Thyroid gland (tissue), 4 donors: ENCODE measurements at places on chromosomes 12 and 14. TPM values are rescaled to one million over a fixed set of nuclear protein-coding genes. Genes with fewer than 3 reads are reported as not detected.

Gene RNASE9
- total RNA-seq: not detected

Gene TAS2R46
- 4.4 TPM for total RNA-seq

Gene PTGES3
- 101 TPM for total RNA-seq

Gene BIN2
- 1.3 TPM for total RNA-seq

Gene P2RX2
- not detected for total RNA-seq

Gene GLT8D2
- 33.9 TPM for total RNA-seq

Gene ERG28
- 15.7 TPM for total RNA-seq

DNA sequence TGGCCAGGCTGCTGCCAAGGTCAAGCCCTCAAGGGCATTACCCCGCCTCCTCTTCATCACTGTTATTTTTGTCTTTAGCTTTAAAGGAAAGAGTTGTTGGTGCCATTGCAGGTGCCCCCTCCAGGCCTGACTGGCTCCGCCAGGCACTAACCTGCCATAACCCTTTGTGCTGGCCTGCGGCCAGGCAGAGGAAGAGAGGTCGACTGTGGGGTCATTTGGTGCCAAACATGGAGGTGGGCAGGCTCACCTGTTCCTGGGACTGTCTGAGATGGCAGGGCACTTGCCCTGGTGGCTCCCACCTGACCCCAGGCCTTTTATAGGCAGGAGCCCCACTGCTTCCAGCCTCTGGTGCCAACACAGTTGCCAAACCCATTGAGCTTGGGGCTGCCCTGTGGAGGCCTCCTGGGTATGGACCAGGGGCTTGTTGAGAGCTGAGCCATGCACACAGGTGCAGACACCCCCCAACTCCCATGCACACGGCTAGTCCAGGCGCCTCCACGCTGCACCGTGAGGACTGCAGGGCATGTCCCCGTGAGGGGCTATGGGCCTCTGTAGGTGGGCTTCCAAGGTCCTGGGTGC lies 29.4 kb upstream of the PLD4 start:
- DNase-seq: peak; percentile 64

- no peak for DNase-seq
These were observed 763.4 kb downstream of the LRFN5 start for GRCh38 chr14:42370056-42370455.

DNA sequence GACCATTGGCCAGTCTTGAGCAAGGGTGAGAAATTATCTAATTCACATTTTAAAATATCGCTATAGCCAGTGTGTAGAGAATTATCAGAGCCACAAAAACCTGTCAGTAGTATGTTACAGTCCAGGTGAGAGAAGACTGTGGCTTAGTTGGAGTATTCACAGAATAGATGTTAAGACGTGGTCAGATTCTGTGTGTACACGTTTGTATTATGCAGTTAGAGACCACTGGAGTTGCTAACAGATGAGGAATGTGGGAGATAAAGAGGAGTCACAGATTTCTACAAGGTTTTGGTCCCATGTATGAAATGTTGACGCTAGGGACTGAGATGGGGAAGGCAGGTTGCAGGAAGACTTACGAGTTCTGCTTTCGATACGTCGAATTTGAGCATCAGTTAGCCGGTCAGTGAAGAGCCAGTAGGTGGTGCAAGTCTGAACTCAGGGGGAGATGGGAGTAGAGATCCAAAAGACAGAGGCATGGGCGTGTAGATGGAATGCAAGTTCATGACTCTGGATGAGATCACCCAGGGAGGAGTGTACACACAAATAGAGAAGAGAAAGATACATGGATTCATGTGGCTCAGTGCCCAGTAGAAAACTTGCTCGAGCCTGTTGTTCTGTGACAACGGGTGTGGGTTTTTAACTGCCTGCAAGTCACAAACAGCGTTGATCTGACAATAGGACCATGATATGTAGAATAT lies 114.8 kb upstream of the FLRT2 start:
- DNase-seq: peak; percentile 11

DNA sequence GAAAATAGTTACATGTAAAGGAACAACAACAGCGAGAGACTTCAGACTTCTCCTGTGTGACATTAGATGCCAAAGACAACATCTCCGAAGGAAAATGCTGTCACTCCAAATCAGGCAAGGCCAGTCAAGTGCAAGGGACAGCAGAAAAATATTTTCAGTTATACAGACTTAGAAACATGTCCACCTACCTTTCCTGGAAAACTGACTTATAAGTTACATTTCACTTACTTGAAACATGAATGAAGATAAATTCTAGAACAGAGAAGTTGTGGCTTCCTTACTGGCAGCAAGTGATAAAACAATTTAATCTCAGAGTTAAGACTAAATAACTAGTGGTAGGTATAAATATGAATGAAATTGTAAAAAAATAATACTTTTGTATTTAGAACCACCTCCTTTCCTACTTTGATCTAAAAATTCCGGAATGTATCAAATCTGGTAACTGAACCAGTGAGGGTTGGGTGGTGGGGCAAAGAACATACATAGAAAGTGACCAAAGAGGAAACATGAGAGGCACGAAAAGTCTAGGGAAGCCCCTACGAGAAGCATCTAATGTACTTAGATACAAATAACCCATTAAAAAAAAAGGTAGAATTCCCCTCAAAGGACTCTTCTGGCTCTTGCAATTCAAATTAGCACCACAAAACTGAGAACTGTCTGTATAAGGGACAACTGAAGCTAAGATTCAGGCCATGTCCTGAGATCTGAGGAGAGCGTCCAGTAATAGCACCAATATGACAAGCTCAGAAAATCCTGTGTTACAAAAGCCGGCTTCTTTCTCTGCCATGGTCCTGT lies 21.2 kb downstream of the MTHFD1 start:
- DNase-seq: no peak

GRCh38 chr12:12812618-12813119 lies 477 bp upstream of the DDX47 start:
- peak; percentile 14 for DNase-seq

- DNase-seq: peak; percentile 91
These were observed 10.0 kb downstream of the AHNAK2 start for GRCh38 chr14:104968153-104968527.

DNA sequence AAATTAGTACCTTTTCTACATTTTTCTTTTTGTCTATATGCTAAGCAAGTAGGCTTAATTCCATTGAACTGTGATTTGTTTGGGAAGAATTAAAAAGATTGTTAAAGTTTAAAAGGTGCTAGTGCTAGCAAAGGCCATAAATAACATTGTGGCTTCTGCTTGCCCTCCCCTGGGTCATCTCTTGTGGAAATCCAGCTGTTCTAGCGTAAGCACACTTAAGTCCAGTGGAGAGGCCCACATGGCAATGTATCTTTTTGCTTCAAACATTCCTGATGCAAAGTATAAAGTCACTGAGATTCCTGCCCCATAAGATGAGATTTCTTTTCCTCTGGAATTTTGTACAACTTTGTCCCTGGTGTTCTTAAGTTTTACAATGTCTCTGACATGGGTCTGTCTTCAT lies 14.4 kb upstream of the ERGIC2 start:
- no peak for DNase-seq

- no peak for DNase-seq
These were observed 163.9 kb downstream of the RBM19 start for GRCh38 chr12:113802000-113802749.

DNA sequence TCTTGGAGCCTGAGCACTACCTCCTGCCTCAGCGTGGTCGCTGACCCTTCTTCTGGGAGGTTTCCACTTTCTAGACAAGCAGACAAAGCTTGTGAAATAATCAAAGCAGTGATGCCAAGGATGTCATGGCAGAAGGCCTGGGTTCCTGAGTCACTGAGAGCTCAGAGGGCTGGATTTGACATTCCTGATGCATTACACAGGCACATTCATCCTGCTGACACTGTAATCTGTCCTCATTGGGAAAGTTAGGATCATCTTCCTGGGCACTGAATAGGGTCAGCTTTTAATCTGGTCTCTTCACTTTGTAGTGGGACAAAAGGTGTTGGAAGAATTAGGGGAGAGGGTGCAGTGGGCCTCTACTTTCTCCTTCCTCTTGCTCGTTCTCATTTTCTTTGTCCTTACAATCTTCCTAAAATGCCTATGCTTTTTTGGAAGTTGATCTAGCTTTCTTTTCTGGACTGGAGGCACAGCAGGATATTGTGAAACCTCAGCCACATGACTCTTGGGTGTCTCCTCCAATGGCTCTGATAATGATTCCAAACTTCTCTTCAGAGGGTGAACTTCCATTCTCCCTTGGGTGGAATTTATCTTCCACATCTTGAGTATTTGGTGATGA lies 29.6 kb downstream of the EEA1 start:
- peak; percentile 66 for DNase-seq

DNA sequence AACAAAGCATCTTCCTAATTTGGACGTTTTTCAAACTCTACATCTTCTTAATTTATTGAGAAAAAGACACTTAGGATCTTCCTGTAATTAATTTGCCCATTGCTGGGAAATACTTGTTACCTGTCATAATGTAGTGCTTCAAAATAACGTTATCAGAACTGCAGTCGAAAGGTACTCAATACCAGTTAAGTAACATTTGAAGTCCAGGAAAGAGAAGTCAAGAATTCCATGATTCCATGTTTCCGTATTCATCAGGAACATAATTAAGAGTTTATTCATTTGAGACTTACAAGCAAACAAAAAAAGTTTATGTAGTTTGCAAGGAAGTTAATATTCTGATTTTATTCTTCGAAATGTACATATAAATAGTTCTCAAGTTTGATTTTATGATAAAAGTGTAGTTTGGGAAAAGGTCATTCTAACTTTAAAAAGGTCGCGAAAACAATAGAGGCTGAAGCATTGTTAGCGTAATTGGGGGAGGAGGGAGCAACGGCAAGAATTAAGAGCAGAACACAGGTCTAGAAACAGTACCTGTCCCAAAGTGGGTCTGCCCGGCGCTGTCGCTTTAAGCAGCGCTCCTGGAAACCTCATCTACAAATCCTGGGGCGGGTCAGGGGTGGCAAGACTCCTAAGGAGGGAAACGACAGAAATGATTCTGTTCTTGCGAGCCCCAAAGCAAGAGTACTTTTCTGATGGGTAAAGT lies 1.2 kb upstream of the KCNMB4 start:
- peak; percentile 2 for DNase-seq

GRCh38 chr14:104879983-104880565 lies 15.0 kb downstream of the CEP170B start:
- DNase-seq: no peak

GRCh38 chr14:74881431-74882102 lies at the start of gene DLST:
Gene DLST (plus strand): TSS chr14:74881916. CDS start chr14:74881954, 38 bp downstream.
- DNase-seq: peak; percentile 87

DNA sequence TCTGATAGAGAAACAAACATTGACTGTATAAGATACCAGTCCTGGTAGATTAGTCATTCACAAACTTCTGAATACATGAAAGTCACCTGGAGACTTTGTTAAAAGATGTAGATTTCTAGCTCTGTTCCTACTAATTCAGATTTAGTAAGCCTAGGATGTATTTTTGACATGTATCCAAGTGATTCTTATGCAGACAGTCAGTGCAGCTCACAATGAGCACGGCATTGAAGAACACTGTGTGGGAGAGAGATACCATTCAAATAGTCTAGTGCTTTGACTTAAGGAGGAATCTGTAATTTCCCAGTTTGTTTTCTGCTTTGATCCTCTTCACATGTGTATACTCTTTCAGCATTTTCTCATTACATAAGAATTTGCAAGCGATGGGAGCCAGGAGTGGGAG lies 68.7 kb upstream of the STXBP6 start:
- no peak for DNase-seq

DNA sequence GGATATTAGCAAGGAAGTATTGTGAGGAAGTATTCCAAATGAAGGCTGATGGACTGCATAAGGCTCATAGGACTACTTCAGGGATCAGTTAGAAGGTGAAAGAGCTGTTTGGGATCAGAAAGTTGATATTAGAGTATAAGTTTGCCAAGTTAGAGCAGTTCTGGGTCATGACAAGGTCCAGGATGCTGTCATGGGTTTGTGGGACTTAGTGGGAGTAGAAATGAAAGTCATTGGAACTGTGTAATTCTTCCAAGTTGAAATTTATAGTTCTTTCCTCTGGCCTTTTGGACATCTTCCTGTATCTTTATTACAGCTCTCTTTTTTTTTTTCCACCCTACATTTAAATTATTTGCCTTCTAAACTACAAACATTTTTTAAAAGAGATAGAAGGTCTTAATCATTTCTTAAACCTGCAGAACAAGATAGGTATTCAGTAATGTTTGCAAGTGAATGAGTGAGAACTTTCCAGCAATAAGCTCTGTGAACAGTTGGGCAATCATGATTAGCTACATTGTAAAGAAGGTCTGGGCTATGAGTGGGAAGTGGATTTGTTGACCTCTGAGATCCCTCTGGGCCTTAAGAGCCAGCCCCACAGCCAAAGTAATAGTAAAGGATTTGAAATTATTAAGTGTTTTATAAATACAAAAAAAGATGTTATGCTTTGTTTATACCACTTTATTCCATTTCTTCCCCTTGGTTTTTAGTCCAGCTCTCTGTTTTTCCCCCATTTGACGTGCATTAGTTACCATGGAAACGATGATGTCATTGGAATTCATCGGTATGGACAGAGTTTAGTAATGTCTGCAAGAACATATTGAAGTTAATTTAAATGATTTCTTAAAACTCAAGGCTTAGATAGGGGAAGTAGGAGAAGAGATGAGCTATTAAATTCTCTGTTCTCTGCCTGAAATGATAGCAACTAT lies 247.9 kb upstream of the ARHGAP5 start:
- DNase-seq: no peak

DNA sequence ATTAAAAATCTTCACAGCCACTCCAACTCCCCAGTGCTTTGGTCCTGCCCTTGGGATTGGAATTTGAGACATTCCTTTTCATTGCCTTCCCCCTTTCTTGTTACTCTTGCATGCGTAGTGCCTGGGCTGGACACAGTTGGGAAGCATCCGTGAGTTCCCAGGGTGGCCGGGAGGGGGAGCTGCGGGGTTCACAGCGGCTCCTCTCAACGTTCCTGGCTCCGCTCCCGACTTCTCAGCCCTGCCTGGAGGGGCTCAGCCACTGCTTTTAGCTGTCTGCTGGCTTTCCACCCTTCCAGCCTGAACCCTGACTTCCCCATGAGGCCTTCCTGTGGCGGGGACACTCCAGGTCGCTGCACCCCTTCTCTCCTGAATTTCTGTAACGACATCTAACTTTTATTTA lies 3.2 kb downstream of the TEX52 start:
- peak; percentile 90 for DNase-seq

- DNase-seq: no peak
These were observed 30.3 kb upstream of the TTC7B start for GRCh38 chr14:90846511-90846910.
